ENCODE measurements at places on chromosomes 3 and 15.

GRCh38 chr15:97037080-97037479 lies 706.6 kb downstream of the NR2F2 start:
- no peak for DNase-seq

- DNase-seq, result no peak
Measured at GRCh38 chr3:66037330-66037985, 1.3 kb downstream of the MAGI1 start.

DNA sequence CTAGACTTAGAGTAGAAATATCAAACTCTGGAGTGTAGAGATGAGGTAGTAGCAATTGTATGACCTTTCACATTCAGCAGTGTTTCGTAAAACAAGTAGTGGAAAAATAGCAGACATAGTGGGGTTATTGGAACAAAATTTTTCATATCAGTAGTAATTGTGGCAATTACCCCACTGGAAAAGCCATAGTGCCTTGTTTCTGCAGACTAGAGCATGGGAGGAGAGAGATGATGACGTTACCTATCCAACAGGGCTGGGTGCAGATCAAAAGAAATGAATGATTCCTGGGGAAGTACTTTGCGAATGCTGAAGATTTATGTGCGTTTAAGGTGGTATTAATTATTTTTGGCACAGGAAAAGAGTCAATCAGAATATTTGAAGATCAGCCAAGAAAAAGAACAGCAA lies 147.0 kb upstream of the LRRFIP2 start:
- DNase-seq, result no peak

DNA sequence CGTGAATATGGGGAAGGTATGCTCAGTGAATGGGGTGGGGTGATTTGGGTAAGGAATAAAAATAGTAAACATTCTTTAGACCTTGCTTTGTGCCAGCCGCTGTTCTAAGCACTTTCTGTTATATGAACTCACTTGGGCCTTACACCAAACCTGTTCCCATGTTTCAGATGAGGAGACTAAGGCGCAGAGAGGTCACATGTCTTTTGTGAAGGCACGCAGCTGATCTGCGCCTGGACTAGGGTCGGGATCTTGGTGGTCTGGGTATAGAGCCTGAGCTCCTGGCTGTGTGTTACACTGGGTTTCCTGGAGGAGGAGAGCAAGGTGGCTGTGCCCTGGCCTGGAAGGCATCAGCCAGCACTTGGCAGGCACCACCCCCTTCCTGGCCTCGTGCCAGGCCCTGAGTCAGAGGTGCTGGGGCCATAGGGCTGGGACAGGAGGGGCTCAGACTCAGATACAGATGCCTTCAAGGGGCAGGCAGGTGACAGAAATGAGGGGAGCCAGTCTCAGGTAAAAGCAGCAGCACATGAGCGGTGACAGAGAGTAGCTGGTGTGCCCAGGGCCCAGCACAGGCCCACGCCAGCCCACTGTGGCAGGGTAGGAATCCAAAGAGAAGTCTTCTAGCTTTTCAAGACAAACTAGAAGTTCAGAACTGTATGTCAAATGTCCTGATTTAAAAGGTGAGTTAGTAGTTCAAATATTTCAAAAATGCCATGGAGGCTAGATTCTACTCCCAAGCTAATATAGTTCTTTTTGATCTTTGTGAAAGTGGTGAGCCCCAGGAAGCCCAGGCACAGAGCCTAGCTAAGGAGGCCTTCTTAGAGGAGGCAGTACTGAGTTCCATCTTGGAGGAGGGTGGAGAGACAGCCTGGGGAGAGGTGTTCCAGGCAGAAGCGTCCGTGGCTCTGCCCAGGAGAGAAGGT lies 83.1 kb downstream of the DNAJB8 start:
- no peak for DNase-seq

DNA sequence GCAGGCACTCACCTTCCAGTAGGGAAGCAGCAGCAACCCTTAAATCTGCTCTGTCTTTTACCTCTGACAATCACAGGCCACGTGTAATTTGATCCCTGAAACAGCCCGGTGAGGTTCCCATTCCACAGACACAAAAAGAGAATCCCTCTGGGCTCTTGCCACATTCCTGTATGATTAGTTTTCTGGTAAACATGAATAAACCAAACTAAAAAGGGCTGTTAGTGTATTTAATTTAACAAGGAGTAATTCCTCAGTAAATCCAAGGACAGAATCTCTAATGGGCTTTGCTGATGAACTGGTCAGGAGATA lies 186.9 kb downstream of the FAM43A start:
- DNase-seq, result no peak

DNA sequence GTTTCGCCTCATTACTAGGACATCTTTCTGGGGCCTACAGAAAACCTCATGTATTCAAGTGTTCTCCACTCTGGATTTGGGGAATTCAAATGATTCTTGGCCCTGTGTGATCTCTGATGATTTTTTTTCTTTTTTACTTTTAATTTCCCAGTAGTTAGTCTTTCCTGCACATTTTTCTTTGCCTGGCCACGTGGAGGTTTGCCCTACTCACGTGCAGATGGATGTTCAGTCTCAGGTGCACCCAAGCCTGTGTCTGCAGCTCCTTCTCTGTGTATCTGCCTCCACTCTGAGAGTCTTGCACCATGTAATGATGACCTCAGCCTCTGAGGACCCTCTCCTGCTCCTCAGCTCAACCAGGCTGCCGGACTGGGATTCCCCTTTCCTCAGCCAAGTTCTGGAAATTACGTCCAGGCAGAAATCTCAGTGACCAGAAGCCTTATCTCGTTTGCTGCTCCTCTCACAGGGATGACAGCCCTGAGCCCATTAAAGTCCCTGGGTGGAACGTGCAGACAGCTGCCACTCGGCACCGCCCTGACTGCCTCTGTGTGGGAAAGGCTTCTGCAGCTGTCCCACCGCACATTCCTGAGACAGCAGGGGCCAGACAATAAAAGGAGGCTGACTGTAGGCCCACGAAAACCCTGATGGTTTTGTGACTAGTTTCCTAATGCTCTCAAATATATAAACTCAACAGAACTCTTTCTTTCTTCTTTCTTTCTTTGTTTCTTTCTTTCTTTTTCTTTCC lies 31.4 kb upstream of the GABRB3 start:
- no peak for DNase-seq

- no peak for DNase-seq
Measured at GRCh38 chr3:139456386-139456785, 19.9 kb downstream of the RBP2 start.

DNA sequence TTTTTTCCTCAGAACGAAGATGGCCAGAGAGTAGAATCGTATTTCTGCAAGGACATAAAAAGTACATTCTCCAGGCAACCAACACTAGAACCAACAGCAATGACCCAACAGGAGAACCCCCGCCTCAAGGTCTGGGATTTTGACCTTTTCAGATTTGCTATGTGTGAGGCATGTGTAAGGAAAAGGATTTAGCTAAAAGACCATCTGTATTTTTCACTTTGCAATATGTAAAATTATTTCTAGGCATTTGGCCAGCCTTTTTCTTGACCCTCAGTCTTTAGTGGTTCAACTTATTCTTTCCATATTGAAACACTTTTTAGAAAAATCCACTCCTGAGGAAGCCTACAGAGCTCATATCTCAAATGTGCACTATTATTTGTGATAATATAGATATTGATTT lies 219.2 kb upstream of the GOLGA6L4 start:
- no peak for DNase-seq

GRCh38 chr3:159482241-159482993 lies 506.2 kb upstream of the IL12A start:
- no peak for DNase-seq

GRCh38 chr3:20340324-20340928 lies 154.4 kb upstream of the SGO1 start:
- no peak for DNase-seq

DNA sequence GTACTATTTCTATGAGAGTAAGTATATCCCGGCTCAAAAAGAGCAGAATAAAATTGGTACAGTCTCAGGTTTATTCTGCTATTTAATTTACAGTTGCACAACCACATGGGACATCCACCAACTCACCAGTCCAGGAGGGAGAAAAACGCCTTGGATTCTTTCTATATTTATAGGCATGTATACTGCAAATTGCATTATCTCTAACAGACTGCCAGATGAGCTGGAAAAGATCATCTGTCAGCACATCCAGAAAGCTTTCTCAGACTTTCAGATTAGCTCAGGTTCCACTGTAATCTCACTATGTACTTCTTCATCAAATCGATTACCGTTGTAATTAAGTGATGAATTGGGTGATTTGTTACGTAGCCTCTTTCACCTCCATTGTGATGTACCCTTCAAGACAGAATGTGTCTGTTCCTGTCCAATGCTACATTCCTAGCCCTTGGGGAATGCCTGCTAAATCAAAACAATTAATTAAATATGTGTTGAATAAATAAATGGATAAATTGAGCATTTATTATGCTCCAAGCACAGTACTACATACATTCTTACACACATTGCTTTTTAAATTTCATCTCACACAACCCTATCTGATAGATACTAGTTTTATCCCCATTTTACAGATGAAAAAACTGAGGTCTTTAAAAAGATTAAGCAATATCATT lies 38.1 kb upstream of the TMC3 start:
- DNase-seq, result no peak

GRCh38 chr3:156445117-156446090 lies 109.5 kb downstream of the SSR3 start:
- DNase-seq, result no peak

- DNase-seq, result peak; percentile 97
Measured at GRCh38 chr3:111737706-111738086, 121.4 kb upstream of the PHLDB2 start.

DNA sequence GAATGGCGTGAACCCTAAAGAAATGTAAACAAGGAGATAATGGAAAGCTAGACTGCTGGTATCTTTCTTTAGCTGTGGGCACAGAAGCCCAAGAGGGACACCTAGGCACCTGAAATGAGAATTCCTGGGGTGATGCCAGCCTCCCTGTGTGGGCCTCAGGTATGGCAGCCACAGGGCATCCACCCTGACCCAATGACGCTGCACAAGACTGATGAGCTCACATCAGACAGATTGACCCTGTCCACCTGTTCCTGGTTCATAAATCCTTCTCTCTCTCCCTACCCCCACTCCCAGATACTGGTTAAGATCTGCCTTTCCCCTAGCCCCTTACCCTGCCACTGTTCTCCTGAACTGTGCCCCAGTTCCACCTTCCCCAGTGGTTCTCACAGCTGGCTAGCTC lies 1.5 kb downstream of the GLB1 start:
- DNase-seq, result no peak

DNA sequence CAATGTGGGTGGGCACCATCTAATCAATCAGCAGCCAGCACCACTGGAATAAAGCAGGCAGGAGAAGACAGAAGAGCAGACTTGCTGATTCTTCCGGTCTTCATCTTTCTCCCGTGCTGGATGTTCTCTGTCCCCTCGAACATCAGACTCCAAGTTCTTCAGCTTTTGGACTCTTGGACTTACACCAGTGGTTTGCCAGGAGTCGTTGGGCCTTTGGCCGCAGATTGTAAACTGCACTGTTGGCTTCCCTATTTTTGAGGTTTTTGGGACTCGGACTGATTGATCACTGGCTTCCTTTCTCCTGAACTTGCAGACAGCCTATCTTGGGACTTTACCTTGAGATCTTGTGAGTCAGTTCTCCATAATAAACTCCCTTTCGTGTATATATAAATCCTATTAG lies 292.8 kb downstream of the BCHE start:
- no peak for DNase-seq

- DNase-seq, result no peak
Measured at GRCh38 chr3:141914311-141914710, 37.9 kb downstream of the ATP1B3 start.

- DNase-seq, result no peak
Measured at GRCh38 chr3:171013822-171014748, 12.4 kb downstream of the SLC2A2 start.

GRCh38 chr3:107543666-107544065 lies 20.9 kb downstream of the BBX start:
- no peak for DNase-seq

DNA sequence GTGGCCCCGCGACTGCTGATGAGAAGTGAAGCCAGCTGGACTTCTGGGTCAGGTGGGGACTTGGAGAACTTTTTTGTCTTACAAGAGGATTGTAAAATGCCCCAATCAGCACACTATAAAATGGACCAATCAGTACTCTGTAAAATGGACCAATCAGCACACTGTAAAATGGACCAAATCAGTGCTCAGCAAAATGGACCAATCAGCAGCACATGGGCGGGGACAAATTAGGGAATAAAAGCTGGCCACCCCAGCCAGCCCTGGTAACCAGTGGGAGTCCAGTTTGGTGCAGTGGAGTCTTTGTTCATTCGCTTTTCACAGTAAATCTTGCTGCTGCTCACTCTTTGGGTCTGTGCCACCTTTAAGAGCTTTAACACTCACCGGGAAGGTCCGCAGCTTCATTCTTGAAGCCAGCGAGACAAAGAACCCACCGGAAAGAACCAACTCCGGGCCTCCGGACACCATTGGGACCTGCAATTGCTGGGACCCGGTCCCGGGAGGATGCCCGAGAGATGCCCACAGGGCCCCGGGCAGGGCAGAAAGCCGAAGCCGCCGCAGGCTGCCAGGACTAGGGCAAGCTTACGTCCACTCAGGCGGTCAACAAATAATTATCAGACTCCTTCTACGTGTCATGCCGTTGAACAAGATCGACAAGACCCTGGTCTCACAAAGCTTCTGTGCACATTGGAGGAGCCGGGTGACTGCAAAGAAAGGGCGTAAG lies 8.3 kb upstream of the NR2E3 start:
- DNase-seq, result no peak

GRCh38 chr3:98600412-98601095 lies 7.1 kb upstream of the CPOX start:
- no peak for DNase-seq

GRCh38 chr15:55494931-55495330 lies 13.1 kb downstream of the DNAAF4 start:
- DNase-seq, result no peak

All from retinal pigment epithelial cell (primary cell).